ENCODE measurements at places on chromosomes 11 and 22.
A peak's percentile ranks its signal among the peaks of the same experiment; 100 is the strongest.

DNA sequence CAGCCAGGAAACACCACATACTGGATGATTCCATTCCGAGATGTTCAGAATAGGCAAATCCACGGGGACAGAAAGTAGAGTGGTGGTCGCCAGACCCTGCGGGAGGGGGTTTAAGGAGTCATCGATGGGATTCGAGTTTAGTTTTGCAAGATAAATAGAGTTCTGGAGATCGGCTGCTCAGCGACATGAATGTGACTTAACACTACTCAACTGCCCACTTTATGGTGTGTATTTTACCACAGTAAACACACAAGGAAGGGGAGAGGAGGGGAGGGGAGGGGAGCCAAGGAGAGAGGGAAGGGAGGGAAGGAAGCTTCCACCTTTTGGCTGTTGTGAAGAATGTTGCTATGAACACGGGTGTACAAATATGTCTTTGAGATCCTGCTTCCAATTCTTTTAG lies 10.4 kb upstream of the ARHGAP8 start:
- DNase-seq = no peak

- no peak for DNase-seq
These were observed 17.4 kb downstream of the TTLL8 start for GRCh38 chr22:50040717-50041116.

GRCh38 chr11:66885950-66886440 lies 29.1 kb downstream of the LRFN4 start:
- DNase-seq = no peak

DNA sequence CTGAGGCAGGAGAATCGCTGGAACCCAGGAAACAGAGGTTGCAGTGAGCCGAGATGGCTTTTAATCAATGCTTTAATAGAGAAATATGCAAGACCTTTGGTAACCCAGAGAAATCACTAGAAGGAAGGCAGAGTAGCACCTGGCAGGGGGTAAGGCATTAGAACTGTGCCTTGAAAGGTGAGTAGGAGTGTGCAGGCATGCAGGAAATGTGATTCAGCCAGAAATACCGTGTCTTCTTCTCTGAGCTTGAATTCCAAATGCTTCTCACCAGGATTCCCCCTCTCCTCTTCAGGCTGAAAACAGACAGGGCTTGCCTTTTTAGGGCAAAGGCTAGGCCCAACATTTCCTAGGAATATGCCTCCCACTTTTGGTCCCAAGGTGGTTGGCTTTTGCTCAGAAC lies 51.0 kb downstream of the OR4D9 start:
- DNase-seq = no peak

- no peak for DNase-seq
These were observed 446.2 kb downstream of the INSC start for GRCh38 chr11:15560689-15561467.

DNA sequence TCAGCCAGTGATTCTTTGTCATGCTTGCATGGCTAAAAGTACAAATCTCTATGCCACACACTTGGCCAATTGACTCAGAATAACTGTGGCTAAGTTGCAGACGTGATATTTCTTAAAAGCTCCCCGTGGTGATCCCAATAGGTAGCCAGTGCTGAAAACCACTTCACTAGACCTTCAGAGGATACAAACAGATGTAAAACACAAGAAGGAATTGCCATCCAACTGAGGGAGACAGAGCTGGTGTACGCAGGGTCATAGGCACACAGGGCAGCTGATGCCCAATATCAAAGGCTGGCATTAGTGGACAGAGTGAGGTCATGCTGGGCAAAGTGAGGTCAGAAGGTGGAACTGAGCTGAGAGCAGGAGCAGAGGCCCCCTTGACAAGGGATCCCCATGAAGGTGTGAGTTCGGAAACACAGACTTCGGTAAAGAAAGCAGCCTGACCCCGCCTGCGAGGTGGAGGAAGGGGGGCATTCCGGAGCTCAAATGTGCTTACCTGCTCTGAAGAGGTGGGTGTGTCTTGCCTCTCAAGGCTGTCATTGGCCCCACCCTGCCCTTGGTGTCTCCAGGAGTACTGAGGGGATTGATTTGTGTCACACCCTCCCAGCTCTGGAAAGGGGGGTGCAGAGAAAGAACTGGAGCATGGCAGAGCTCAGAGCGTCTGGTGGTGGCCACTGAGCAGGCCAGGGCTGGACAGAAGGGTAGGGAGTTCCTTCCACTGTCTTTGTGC lies 344.9 kb upstream of the B3GAT1 start:
- no peak for DNase-seq

GRCh38 chr22:39490135-39490798 lies 11.8 kb upstream of the MIEF1 start:
- DNase-seq = peak; percentile 77

DNA sequence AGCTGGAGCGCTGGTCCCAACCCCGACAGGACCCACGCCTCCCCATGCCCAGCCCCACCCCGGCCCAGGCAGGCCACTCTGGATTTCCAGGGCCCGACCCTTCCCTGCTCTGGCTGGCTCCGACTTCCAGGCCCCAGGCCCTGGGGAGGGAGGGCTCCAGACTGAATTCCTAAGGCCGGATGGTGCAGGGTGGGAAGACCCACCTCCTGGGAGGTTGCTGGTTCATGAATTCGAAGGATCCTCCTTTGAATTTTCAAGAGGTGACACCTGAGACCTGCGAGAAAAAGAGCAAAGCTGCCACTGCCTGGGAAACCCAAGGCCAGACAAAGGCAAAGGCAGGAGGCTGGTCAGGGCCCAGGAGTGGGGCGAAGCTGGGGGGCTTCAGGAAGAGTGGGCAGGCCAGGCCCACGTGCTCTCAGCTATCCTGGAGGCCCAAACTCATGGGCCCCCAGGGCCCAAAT lies 47.0 kb upstream of the LINC01488 start:
- DNase-seq = no peak

DNA sequence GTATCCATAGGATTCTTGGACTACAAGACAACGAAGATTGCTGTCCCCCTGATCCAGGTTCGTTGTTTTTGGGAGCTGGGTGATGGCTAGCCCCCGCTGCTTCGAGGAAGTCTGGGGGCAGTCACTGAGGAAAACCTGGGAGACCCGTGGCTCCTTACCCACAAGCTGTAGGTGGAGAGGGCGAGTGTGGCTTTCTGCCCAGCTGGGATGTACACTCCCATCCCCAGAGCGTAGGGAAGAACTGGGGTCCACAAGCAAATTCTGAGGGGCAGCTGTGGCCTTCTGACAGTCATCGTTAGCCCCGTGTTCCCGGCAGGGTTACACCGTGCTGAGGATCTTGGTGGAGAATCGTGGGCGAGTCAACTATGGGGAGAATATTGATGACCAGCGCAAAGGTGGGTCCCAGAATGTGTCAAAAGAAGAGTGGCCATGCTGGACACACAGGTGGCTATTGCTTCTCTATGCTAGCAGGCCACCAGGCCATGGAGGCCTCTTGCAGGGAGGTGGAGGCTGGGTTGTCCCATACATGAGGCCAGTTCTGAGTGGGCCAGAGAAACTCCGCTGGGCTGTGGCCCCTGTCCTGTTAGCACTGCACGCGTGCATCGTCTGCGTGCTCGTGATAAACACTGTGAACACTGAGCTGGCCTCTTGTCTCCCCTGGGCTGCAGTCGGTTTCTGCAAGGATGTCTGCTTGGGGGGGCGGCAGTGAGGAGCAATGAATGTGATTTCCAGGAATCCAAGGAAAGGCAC lies 39.8 kb downstream of the GLB1L2 start:
- no peak for DNase-seq

- no peak for DNase-seq
These were observed 69.7 kb downstream of the SNX19 start for GRCh38 chr11:130846606-130847005.

- no peak for DNase-seq
These were observed 67.4 kb upstream of the DBX1 start for GRCh38 chr11:20227631-20228030.

DNA sequence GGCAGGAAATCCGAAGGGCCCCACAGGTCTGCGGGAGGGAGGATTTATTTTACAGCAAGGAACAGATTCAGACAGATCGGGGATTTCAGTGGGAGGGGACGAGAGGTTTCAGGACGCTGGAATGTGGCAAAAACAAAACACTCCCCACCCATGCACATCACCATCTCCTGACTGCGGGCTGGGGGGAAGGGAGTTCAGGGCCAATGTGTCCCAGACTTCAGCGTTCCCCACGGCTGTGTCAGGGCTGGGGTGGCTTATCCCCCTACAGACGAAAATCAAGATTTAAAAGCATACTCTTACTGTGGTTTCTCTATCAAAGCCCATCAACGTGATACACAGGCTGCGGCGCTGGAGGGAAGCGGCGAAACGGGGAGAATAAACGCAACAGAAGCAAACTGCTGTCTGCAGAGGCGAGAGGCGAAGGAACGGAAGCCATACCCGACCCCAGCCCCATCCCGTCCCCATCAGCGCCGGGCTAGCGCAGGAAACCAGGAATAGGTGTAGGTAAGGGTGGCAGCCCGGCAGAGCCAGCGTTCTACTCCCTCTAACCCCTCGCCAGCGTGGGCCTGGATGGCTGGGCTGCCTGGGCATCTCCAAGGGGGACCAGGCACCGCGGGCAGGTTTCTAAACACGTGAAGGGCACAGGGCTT lies 2.7 kb downstream of the TENM4 start:
- DNase-seq = no peak

DNA sequence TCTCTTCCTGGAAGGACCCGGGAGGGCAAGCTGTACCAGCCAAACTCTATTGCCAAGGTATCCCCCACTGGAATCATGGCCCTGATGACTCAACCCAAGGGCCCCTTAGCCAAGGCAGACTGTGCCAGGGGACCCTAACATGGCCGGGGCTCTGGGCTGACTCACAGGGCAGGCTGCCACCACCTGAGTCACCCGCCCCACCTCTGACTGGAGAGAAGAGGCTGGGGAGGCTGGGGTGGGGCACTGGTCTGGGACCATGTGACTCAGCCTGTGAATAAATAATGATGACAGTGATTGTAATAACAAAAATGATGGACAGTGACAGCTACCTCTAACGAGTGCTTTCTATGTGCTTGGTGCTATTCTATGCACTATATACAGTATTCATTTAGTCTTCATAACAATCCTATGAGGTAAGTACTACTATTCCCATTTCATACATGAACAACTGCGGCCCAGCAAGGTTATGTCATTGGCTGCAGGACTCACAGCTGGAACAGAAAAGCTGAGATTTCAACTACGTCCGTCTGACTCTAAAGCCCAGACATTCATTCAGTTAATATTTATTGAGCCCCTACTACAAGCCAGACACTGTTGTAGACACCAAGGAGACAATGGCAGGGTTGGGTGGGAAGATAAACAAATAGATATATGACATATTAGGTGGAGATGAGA lies 84.2 kb downstream of the FBXO7 start:
- peak; percentile 24 for DNase-seq

DNA sequence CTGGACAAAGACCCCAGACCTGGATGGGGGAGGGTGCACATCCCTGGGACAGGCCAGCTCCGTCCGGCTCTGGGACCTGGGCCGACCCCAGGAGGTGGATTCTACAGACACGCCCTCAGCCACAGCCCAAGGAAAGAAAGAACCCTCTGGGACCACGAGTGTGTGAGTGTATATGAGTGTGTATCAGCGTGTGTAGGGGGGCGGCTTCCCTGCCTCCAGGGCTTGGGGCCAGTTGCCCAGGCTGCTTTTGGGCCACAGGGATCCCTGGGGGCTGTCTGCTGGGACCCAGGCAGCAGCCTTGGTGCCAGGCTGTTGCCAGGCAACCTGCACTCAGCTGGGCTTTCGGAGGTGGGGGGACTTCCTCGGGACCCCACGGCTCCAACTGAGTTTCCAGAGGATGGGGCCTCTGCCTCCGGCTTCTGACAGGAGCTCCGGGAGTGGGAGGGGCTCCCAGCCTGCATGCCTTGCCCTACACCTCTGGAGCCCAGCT lies 8.9 kb downstream of the DUSP8 start:
- no peak for DNase-seq

GRCh38 chr11:31214372-31214771 lies 155.2 kb downstream of the DCDC1 start:
- DNase-seq = no peak

- peak; percentile 71 for DNase-seq
These were observed 9.9 kb downstream of the MICAL2 start for GRCh38 chr11:12120031-12121008.

- DNase-seq = no peak
These were observed 39.7 kb upstream of the SUSD2 start for GRCh38 chr22:24141586-24141985.

DNA sequence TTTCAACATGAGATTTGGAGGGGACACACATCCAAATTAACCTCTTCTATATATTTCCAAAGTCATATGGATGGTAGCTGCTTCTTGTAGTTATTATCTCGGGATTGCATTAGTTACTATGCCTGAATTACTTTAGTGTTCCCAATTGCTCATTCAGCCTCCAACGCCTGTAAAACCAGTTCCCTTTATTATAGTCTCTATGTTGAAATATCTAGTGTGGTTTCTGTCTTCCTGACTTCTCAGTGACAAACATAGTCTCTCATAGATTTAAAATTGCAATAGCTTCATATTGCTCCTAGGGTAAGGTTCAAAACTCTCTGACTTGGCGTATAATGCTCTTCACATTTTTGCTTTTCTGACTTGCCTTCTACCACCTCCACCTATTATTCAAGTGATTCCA lies 366.4 kb downstream of the CASP12 start:
- DNase-seq = no peak

DNA sequence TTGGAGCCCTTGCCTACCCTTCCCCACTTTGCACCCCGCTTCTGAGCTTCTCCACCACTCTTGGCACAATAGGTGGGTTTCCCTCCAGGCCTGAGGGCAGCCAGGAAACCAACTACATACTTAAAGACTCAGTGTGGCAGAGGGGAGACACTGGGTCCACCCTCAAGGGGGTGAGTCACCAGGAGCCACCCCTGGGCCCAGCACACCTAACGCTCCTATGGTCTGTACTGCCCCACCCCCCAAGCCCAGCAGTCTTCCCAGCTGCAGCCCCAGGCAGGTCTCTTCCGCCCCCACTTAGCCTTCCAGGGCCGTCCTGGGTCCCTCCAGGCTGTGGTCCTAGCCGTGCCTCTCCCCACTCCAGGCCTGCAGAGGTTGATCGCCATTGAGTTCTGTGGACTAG lies 3.2 kb upstream of the TMPRSS13 start:
- no peak for DNase-seq

DNA sequence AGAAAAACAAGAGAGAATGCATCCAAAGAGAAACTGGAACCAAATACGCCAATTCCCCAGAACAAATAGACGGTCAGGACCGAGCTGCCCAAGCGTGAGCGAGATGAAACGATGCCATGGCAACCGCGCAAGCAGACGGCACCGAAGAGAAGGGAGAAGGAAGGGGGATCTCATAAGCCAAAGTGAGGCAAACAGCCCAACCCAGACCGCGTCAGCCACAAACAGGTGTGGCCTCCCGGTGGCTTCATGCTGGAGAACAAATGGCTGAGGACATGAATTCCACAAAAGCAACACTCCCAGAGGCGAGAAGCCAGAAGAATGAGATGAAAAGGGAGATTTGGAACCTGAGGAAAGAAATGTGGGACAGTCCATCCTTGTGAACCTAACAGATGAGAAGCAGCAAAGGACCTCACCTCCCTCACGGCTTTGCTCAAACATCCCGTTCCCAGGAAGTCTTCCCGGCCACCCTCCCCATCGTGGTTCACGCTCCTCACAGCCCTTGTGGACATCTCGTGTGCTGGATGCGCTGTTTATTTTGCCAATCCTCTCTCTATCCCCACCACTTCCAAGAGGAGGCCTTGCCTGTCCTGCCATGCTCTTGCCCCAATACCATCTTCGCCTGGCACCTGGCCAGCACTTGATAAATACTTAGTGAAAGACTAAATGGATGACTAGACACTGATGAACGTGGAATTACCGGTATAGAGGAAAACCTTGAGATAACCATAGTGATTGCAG lies 89.1 kb upstream of the RTL6 start:
- no peak for DNase-seq

GRCh38 chr11:14362611-14363010 lies 3.6 kb upstream of the RRAS2 start:
- no peak for DNase-seq
